ENCODE measurements at places on chromosomes 2 and 18.

DNA sequence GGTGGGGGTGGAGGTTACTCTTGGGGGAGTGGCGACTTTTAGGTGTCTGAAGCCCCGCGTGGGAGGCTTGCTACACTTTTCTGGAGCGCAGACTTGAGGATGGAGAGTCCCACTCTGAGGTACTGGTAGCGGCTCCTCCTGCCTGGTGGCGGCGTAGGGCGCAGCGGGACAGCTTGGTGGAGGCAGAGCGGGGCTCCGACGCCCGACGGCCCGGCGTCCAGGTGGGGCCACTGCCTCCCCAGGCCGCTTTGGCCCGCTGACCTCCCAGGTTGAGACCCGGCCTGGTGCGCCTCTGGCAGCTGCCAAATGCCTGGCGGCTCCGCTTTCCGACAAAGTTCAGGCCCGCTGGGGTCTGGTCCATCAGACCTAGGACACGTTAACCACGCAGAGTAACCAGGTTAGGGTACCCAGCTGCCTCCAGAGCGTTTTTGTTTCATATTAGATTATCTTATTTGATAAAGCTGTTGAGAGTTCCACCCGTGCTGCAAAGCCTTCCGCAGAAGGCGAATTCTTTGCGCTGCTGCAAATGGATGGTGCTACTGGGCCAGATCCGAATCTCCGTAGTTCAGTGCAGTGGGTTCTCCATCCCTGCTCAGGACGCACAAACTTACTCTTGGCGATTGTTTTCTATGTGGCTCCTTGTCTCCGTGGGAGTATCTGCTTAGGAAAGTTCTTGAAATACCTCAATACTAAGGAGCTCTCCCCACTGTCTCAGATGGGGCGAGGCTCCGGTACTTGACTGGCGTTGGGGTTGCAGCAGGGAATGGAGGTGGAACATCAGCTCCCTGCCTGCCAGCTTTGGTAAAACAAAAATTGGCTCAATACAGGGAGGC is 405.9 kb downstream of the XIRP2 start:
- no peak for DNase-seq
- peaks cover 14% of the 10 kb centered on the region for H3K4me1 ChIP-seq
- H3K4me3 ChIP-seq = peak overlapping the region; percentile 77
- peaks cover 35% of the 10 kb centered on the region for H3K27me3 ChIP-seq

GRCh38 chr18:44709307-44710126 is 28.8 kb downstream of the SETBP1 start:
- no peak overlapping the region for H3K4me3 ChIP-seq
- no peak for DNase-seq
- H3K27ac ChIP-seq = peak overlapping the region; percentile 74
- peaks cover 2% of the 10 kb centered on the region for H3K36me3 ChIP-seq
- H3K4me1 ChIP-seq = peaks cover 24% of the 10 kb centered on the region

DNA sequence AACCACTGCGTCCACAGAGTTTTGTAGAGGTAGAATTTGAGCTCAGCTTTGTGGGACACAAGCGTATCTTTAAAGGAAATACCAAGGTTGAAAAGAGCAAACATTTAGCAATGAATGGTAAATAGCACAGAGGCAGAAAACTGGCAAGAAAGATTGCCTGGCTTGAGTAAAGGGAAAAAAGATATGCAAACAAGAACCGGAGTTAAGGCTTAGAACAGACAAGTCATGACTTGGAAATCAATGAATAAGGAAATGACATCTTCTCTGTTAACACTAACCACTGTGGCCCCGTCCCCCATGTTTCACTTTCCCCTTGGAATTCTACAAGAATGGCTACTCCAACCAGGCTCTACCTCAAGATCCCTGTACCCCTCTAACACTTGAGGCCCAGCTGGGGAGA is 3.8 kb downstream of the STAM2 start:
- H3K4me3 ChIP-seq = no peak overlapping the region
- peak overlapping the region; percentile 5 for H3K27ac ChIP-seq
- no peaks in the 10 kb centered on the region for H3K27me3 ChIP-seq
- no peak for DNase-seq
- H3K36me3 ChIP-seq = peaks cover 12% of the 10 kb centered on the region

- no peaks in the 10 kb centered on the region for H3K4me1 ChIP-seq
- no peaks in the 10 kb centered on the region for H3K27me3 ChIP-seq
- no peak overlapping the region for H3K4me3 ChIP-seq
- H3K27ac ChIP-seq = no peak overlapping the region
These were observed 246.2 kb downstream of the XIRP2 start for GRCh38 chr2:167134381-167135072.

DNA sequence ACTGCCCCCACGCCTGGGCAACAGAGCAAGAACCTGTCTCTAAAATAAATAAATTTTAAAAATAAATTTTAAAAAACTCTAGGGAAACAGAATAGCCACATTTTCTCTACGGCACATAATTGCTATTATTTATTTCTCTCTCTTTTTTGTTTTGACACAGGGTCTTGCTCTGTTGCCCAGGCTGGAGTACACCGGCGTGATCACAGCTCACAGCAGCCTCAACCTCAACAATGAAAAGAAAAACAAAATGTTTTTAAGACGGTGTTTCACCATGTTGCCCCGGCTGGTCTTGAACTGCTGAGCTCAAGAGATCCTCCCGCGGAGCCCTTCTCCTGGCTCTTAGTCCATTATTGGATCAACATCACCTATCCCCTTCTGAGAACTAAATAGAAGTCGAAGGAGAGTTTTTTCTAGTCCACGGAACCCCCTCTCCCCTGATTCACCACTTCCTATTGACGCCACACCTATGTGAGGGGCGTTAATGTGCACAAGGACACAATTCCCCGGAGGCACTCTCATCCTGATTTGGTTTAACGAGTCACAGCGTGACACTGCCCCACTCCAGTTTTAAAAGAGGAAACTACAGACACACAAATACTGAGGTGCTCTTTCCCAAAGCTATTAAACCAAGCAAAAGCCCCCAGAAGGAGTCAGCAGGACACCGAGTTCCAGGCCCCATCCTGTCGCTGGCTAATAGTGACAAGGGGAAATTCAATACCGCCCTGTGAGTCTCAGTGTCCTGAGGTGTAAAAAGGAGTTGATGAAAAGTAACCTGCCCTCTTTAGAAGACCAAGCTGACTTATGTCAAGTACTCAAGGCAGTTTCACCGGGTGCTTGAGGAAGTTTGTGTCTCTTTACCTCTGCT is 1.1 kb downstream of the NPC1 start:
- DNase-seq = no peak
- peaks cover 23% of the 10 kb centered on the region for H3K36me3 ChIP-seq
- H3K27ac ChIP-seq = peak overlapping the region; percentile 87
- no peaks in the 10 kb centered on the region for H3K27me3 ChIP-seq
- peak overlapping the region; percentile 88 for H3K4me3 ChIP-seq

- H3K36me3 ChIP-seq = peaks cover 26% of the 10 kb centered on the region
- no peaks in the 10 kb centered on the region for H3K27me3 ChIP-seq
- H3K4me1 ChIP-seq = peaks cover 29% of the 10 kb centered on the region
These were observed 41.7 kb downstream of the MALT1 start for GRCh38 chr18:58712930-58713329.

DNA sequence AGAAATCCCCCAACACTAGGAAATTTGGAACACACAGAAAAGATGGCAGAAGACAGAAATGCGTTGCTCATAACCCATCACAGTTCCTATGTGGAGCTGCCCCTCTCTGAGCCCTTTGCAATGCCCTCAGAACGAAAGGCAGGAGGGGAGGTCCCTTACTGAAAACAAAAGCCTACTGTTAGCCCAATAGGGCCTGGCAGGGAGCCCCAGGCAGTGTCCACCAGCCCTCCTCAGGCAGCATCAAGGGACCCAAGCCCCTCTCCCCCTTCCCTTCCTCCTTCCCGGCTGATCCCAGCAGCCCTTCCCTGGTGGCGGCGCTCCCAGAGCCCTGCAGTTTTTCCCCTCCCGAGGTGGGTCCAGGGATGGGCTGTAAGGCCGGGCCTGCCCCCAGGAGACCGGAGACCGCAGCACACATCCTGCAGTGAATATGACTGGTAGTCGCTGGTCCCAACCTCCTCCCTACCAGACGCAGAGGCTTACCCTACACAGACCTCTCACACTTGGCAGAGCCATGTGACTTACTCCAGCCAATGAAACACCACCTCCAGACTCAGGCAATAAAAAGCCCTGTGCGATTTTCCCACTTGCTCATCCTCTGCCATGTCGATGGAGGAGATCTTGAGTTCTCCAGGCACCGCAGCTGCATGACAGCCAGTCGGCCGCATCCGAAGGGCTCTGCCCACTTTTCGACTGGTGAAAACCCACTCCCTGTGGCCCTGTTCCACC is 19.4 kb upstream of the DUSP2 start:
- peaks cover 73% of the 10 kb centered on the region for H3K4me1 ChIP-seq
- no peaks in the 10 kb centered on the region for H3K27me3 ChIP-seq
- no peak for DNase-seq
- H3K36me3 ChIP-seq = peaks cover 23% of the 10 kb centered on the region
